ENCODE measurements at places on chromosomes 3 and 15.

DNA sequence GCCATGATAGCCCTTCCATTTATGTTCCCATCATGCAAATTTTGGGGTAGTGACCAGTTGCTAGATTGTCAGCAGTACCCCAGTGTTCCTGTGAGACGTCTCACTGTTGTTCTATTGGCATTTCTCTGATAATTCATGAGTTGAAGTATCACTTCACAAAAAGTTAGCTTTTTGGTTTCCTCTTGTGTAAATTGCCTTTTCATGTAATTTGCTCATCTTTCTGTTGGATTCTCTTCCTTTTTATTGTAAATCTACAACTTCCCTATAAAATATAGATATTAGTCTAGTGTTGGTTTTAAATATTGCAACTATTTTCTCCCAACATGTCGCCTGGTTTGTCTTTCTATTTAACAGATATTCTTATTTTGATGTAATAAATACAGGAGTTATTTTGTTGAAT lies 7.5 kb upstream of the A4GNT start:
- no peak for DNase-seq

DNA sequence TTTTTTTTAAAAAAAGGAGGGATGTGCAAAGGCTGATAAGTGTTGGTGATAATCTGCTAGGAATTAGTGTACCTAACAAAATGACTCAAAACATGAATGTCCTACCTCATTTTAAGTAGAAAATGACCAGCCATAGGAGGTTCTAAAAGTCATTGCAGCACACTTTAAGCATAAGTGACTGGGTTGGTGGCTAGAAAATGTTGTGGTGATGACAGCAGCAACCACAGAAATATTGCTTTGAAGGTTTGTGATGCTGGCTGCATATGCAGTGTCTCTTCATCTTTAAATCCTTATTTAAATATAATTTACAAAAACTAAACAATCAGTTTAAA lies 55.2 kb downstream of the CMSS1 start:
- DNase-seq = no peak

DNA sequence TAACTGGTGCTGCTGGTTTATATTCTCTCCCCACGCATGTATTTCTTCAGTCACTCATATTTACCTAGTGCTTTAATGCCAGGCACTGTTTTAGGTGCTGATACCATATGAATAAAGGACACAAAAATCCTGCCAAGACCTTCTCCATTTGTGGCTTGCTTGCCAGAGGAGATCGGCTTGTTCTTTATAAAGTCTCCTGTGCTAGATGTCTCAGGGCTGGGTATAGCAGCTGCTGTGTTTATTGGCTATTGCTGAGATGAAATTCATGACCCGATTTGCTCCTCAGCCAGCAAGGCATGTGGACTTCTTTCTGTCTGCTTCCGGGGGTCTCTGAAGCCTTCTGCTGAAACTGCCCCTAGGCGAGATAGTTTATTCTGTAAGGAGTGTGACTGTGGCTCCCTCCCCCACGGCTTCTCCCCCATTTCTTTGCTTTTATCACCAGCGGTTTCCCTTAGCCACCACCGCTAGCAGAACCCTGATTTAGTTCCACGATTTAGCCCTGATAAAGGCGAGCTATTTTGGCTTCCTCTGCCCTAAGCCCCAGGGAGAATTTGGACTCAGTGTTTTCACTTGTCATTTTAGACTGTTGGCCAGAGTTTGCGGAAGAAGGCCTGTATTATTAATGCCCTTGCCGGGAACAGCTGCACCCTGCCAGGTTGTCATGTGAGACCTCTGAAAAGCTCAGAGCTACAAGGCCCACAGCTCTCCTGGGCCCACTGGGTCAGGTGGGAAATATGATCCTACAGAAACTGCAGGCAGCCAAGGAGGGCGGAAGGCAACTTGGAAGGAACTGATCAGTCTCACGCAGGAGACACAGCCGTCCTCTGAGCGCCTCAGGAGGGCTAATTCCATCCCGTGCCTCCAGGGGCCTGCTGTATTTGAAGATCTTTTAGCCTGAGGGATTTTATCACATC lies 46.8 kb downstream of the ST6GAL1 start:
- DNase-seq = peak; percentile 38

GRCh38 chr15:62773369-62774165 lies 269.0 kb upstream of the TPM1 start:
- DNase-seq = no peak

- no peak for DNase-seq
Observed at GRCh38 chr3:62803276-62803675, 71.9 kb downstream of the CADPS start.

GRCh38 chr3:9279966-9280365 lies 30.5 kb upstream of the SRGAP3 start:
- DNase-seq = no peak

GRCh38 chr3:152960684-152961083 lies 125.8 kb downstream of the P2RY1 start:
- DNase-seq = no peak

DNA sequence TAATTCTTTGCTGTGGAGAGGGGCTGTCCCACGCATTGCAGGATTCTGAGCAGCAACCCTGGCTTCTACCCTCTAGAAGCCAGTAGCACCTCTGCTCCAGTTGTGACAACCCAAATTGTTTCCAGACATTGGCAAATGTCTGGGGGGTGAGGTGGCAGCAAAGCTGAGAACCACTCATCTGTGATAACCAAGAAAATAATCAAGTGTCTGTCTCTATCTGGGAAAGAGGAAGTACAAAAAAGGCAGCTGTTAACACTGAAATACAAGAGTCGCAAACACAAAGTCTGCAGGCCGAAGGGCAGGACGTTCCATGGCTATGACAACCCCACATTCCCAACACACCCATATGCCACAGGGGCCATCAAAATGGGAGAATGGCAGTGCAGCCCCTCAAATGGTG lies 42.2 kb upstream of the GNB5 start:
- DNase-seq = no peak

GRCh38 chr3:36416599-36416998 lies 36.3 kb downstream of the STAC start:
- DNase-seq = no peak

- DNase-seq = no peak
Observed at GRCh38 chr3:4587061-4587837, 94.1 kb downstream of the ITPR1 start.

DNA sequence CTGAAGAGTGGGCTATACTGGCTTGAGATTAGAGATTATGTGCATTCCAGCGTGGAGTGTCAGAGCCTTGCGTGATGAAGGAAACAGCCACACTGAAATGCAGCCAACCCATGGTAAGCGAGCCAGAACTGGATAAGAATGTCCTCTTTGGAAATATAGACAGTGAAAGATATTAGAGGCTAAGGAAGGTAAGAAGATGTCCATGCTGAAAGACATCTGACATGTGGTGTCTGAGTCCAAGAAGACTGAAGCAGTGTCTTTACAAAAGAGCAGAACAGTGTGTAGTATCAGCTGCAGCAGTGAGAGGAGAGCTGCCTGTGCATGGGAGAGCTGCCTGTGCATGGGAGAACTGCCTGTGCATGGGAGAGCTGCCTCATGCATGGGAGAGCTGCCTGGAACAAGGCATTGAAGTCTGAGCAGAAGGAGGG lies 672.2 kb downstream of the DIPK2A start:
- DNase-seq = no peak

DNA sequence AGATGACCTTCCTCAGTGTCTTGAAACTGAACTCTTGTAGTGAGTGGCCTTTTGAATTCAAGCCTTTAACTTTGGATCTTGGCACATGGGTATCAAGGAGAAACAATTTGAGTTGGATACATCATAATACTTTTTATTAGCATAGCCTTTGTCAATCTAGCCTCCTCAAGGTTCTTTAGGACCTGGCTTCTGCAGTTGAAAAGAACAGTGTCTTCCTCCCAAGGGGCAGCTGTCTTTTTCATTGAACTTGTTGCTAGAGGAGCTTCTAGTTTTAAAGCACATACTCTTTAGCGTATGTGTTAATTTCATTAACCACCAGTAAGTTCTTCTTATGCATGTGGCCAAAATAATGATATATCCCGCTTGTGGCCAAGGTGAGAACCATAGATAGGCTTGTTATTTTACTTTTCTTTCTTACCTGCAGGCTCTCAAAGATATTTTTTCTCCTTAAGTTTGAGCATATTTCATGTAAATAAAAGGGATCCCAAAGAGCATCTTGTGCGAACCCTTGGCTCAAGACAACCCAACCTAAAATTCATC lies 83.2 kb downstream of the GHSR start:
- no peak for DNase-seq

GRCh38 chr15:78139578-78139977 lies 8.3 kb upstream of the CIB2 start:
- no peak for DNase-seq

GRCh38 chr15:89034305-89034704 lies 54.0 kb upstream of the ABHD2 start:
- no peak for DNase-seq

- no peak for DNase-seq
Observed at GRCh38 chr3:37993820-37994638, 3.4 kb downstream of the VILL start.

DNA sequence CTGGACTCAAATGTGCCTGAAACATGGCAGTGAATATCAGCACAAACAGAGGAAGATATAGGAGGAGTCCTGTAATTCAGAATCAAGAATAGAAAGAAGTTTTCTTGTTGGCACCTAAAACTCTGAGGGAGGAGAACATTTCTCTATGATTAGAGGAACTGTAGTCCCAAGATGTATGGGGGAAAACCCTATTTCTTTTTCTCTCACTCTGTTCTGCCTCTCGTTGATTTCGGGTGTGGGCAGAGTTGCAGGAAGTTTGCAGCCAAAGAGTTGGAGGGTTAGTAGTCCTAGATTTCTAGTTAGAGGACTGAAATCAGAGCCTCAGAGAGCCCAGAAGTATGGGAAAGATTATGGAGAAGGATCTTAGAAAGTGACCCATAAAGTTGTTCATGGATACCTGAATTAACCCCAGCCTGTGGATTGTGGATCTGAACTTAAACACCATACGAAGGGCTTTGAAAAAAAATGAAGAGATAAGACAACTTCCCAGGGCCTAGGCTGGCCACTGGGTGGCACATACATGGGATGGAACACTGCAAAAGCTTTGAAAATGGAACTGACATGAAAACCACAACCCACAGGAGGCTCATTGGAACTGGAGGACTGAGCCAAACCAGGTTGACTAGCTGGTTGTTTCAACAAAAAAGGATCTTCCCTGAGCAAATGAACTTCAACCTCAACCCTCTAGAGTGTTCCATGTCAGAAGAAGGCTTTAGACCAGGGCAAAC lies 34.6 kb downstream of the FMN1 start:
- no peak for DNase-seq

DNA sequence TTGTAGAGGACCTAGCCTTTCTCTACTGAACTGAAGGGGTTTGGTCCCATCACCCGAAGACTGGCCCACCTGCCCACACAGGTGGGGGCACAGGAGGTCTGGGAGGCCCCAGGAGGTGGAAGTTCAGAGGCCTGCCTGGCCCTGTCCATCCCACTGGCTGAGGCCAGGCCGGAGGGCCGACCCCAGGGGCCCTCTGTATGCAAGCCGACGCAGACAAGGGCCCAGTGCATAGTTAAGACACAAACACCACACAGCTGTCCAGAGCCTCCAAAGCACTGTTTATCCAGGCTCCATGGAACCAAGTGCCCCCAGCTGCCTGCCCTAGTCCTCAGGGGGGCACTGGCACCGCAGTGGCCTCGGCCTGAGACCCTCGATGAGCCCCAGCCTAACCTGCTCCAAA lies 26.7 kb downstream of the SNX33 start:
- no peak for DNase-seq

- no peak for DNase-seq
Observed at GRCh38 chr3:39541917-39542329, 74.4 kb downstream of the MOBP start.

DNA sequence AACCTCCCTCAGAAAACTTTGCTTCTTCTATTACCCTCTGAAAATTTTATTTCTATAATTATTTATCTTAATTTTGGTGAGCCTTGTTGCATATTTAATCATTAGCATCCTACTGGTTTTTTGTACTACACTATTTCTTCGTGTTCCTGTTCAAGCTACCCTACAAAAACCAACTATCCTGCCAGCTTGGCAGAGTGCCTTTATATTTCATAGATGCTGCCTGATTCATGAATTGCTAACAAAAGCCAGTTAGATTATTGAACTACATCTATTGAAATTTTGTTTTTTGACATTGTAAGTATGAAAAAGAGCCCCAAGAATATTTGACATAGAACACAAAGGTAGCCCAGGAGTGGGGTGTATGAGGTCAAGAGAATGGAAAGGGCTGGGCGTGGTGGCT lies 78.9 kb downstream of the CD200R1L start:
- DNase-seq = no peak

GRCh38 chr15:60091157-60091556 lies 87.0 kb downstream of the FOXB1 start:
- DNase-seq = no peak

GRCh38 chr3:76824658-76825240 lies 215.2 kb upstream of the ROBO2 start:
- DNase-seq = no peak

- no peak for DNase-seq
Observed at GRCh38 chr3:55014906-55015305, 87.0 kb upstream of the LRTM1 start.

- DNase-seq = no peak
Observed at GRCh38 chr3:119825820-119826219, 43.9 kb downstream of the NR1I2 start.
